ENCODE measurements at places on chromosomes 13 and 19.

GRCh38 chr19:3279306-3279705 is 54.8 kb downstream of the CELF5 start:
- DNase-seq: no peak

DNA sequence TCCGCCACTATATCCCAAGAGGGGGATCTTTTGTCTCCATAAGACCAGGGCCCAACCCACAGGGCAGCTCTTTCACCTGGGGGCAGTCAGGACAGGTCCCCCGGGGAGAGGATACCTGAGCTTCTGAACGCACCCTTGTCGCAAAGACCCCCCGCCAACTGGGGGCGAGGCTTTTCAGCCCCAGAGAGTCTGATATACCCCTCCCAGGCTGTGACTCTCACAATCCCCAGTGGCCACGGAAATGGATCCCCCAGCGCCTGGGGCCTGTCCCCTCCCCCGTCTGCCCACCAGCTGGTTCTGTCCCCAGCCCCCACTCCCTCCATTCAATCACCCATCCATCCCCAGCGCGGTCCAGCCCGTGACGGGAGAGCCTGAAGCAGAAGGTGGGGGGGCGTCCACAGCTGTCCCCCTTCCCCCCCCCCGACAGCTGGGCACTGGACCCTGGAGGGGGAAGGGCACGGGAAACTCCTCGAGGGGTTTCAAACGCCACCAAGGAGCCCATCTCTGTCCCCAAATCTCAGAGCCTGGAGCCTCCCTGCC is 823 bp downstream of the DOCK6 start:
- DNase-seq: no peak

- DNase-seq: no peak
Observed at GRCh38 chr19:48780631-48781391, 25.5 kb downstream of the FGF21 start.

GRCh38 chr13:50366488-50367174 is 351.4 kb downstream of the KCNRG start:
- DNase-seq: no peak

DNA sequence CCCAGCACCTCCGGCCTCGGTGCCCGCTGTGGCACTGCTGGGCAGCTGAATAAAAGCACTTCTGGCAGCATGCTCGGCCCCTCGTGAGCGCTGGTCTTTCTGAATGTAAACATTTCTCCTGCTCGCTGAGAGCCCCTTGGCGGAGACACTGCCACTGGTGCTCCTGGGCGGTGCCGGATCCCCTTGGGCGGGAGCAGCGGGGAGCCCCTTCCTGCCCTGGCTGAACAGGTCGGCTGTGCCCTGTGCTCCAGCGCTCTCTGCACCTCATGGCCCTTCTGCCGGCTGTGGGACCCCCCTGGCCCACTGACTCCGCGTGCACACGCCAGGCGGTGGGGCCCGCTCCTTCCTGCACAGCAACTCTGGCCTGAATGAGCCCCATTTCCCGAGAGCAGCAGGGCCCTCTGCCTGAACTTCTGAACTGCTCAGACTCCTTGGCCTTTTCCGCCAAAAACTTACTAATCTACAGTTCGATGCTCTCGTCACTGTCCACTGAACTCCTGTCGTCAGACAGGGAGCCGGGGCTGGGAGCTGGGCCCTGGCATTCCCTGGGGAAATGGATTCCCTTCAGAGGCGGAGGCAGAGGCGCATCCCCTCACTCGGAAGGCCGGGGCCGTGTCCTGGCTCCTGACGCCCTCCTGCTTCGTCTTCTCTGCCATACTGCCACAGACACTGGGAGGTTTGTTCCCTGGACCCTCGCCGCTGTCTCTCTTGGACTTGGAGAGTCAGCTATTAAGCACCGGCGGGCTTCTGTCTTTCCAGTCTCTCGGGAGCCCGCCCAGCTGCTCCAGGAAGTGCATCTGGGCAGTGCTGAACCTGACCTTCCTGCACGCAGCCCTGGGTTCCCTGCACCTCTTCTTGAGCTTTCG is 14.2 kb downstream of the RB1 start:
- DNase-seq: no peak

DNA sequence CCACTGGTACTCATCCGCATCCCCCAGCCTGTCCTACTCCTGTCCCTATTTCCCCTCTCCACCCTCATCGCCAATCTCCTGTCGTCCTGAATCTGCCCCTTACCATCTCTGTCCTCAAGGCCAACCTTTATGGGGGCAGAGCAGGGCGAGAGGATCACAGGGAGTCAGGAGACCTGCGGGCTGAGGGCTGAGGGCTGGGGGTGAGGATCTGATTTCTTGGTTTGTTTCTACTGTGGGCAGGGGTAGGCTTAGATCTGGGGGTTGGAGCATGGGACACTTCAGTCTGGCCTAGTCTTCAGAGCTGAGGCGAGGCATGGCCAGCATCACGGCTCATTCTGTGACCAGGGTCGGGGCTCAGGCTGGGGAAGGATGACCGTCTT is 16.5 kb upstream of the ERCC1 start:
- DNase-seq: no peak

GRCh38 chr13:30107121-30107520 is 200.2 kb downstream of the KATNAL1 start:
- DNase-seq: no peak

- no peak for DNase-seq
Observed at GRCh38 chr13:99376132-99376531, 68.9 kb upstream of the GPR183 start.

GRCh38 chr19:33499248-33499647 is 22.3 kb downstream of the PEPD start:
- DNase-seq: no peak

DNA sequence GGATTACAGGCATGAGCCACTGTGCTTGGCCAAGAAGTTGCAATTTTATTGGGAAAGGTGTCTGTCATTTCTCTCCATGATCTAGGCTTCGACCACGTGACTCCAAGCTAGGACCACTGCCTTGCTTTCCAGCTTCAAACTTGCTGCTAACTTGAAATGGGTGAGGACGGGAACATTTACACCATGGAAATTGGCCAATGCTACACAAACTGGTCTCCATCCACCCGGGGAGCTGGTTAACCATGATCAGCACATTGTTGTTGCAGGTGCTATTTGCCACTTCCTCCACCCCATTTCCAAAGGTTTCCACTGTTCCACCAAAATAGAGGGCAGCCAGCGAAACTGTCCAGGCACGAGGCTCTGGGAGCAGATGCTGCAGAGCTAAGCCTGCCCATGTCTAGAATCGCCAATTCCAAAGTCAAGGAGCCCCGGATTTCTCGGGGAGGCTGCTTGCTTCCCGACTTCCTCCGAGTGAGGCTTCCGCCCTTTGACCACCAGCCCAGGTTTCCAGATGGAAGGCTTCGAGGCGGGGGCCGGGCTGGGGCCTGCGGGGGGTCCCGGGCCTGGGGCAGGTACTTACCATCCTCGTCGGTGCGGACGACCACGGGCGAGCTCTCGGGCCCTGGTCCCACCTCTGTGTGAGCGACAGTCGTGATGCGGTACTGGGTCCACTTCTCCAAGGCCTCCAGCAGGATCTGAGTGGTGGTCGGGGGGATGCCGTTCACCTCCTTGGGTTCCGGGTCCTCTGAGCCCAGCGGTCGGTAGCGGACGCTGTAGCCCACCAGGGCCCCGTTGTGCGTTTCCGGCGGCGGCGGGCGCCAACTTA is 109.7 kb downstream of the PTPRS start:
- DNase-seq: no peak

DNA sequence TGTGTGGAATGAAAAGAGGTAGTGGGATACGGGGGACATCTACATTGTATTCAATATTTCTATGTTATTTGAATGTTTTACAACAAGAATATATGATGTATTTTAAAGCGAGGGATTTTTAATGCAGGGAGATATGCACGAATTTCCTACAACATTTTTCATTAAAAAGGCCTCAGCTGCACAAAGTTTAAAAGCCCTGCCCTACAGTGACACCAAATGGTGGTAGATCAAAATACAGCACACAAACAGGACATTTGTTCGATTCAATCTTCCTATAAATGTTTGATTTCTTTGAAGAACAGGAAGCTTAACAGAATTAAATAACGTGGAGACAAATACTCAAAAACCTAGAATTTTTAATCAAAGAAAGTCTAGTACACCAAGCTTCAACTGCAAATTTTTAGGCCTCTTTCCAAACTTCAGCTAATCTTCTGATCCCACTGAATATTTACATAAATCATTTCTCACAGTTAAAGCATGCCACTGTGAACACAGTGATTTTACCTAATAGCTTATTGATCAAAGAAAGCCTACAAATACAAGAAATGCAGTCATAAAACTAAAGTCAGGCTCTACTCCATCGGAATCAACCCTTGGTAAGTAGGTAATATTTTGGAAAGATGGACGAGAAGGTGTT is 257.2 kb downstream of the DIAPH3 start:
- no peak for DNase-seq

GRCh38 chr13:109809216-109809932 is 23.0 kb upstream of the IRS2 start:
- DNase-seq: no peak

DNA sequence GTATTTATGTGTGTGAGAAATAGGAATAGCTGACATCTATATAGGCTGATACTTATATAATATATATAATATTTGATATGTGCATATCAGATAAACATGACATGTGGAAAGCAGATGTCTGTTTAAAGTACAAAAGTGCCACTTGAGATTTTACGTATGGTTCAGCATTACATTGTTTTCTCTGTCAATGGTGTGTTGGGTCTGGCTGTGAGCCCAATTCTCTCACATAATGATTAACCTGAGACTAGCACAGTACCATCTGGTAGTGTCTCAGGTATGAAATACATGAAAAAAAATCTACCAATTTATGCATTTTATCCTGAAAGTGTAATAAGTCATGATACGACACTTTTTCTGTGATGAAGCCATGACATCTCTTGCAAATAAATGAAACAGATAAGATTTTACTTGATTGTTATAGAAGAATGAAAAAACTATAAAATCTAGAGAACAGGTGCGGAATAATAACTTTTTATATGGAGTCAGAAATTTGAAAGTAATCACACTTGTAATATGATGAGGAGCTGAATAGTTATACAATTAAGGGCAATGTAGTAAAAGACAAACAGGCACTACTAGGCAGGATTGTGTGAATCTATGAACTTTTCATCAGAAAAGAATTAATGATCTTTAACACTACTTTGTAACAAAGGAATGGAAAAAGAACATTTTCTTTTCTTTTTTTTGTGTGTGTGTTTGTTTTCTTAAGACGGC is 1405.0 kb downstream of the OLFM4 start:
- DNase-seq: no peak

DNA sequence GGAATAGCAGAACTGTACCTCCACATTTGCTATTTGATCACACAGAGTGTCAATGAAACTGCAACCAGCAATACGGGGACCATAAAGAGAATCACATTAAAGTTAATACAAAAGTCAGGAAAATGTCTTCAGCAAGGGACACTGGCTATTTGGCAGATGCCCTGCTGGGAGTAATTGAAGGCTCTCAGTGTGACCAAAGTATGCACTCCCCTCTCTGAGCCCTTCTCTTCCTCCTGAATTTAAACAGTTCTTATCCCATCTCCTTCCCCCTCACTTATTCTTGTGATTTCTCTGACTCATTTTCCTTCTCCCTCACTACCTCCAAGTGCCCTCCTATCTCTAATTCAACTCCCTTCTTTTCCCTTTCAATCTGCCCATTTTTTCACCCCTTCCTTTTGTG is 117.7 kb downstream of the ENOX1 start:
- DNase-seq: no peak

DNA sequence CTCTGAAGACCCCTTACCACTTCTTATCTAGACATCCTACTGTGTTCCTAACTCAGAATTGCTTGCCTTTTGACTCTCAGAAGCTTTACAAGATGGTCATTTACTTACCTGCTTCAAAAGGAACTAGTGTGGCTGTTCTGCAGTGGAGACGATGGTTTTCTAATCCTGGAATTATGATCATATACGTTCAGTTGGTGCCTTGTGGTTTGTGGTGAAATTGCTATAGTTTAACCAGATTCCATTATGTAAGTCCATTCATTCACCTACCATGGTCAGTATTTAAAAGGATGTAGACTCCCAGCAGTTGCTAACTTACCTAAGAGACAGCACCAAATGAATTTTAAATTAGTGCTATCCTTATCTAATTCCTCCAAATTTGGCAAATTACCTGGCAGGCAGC is 210.9 kb downstream of the SHISA2 start:
- DNase-seq: no peak

DNA sequence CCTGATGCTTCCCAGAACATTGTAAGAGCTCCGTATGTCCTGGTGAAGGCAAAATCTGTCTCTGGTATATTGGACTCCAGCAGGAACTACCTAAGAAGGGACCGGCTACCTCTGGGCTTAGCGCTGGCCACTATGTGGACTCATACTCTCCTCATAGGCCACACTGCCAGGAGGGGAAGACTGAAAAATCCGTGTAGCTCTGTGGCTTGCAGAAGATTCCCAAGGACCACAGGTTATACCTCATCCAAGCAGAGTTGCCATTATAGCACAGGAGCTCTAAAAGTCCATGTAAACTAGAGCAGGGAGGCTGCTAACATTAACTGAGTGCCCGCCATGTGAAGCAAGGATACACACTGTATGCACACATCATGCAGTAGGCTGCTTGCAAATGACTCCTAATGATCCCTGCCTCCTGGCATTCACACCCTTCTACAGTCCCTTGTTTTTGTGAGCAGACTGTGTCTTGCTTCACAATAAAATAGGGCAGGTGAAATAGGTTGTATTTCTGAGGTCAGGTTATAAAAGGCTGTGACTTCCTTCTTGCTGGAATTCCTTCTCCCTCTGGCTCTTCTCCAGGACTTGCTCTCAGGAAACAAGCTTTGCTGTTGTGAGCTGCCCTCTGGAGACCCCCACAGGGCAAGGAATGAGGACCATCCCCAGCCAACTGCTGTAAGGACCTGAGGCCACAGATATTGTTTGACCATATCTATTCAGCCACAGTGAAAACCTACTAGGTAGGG is 192.6 kb upstream of the UBL3 start:
- DNase-seq: no peak

- peak; percentile 63 for DNase-seq
Observed at GRCh38 chr19:40576151-40576584, 505 bp upstream of the SHKBP1 start.

DNA sequence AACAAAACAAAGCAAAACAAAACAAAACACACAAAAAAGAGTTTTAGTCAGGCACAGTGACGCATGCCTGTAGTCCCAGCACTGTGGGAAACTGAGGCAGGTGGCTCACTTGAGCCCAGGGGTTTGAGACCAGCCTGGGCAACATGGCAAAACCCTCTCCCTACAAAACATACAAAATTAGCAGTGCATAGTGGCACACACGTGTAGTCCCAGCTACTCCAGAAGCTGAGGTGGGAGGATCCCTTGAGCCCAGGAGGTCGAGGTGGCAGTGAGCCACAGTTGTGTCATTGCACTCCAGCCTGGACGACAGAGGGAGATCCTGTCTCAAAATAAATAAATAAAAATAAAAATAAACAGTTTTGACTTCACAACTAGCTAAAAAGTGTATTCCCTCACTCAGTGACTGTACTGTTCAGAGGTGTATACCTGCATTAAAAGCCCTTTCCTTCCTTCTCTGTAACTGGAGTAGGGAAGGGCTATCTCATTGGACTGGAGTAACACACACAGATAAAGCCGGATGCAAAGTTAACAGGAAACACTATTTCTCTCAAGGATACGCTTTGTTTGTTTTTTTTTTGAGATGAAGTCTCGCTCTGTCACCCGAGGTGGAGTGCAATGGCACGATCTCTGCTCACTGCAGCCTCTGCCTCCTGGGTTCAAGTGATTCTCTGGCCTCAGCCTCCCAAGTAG is 3.7 kb upstream of the BAX start:
- no peak for DNase-seq
